ENCODE measurements at places on chromosomes 2 and 18.
A peak's percentile ranks its signal among the peaks of the same experiment; 100 is the strongest.

DNA sequence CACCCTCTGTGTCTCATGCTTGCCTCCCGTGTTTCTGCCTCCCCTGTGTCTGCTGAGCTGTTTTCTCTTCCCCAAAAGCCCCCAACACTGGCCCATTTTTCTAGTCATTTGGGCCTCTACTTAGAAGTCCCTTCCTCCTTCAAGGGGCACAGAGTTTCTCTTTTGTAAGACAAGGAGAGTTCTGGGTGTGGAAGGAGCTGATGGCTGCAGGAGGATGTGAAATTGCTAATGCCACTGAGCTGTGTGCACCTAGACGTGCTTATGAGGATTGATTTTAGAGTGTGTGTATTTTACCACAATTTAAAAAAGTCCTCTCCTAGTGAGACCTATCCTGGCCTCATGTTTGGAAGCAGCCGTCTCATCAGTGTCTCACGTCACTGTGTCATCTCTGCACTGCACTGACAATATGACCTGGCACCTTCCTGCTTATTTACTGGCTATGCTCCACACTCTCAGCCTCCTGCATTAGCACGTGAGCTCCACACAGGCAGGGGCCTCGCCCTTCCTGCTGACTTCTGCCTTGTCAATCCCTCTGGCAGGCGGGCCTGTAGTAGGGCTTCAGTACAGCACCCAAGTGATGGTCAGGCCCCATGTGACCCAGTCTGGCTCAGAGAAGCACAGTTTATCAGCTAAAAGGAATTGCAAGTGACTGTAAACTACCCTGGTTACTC, 8.0 kb upstream of the MBP start:
- DNase-seq = no peak

- no peak for DNase-seq
These were observed 1.4 kb downstream of the WNT6 start for GRCh38 chr2:218860950-218861381.

DNA sequence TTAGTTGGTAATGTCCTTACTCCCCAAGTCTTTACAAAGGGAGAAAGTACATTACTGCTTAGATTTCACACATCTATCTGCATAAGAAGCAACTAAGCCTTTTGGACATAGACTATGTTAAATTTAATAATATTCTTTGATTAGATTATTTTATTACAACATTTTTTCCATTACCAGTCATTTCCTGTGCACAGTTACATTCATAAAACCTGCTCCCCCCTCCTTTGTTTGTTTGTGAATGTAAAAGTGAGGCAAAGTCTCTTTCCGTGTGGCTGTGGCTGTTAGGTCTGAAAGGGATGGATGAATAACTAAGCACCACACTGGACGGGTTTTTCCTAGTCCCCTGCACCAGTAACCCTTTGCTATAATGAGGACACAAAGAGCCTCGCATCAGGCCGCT, 9.6 kb downstream of the PTGR3 start:
- no peak for DNase-seq

- no peak for DNase-seq
These were observed 91.8 kb downstream of the MTCL1 start for GRCh38 chr18:8797206-8797605.

DNA sequence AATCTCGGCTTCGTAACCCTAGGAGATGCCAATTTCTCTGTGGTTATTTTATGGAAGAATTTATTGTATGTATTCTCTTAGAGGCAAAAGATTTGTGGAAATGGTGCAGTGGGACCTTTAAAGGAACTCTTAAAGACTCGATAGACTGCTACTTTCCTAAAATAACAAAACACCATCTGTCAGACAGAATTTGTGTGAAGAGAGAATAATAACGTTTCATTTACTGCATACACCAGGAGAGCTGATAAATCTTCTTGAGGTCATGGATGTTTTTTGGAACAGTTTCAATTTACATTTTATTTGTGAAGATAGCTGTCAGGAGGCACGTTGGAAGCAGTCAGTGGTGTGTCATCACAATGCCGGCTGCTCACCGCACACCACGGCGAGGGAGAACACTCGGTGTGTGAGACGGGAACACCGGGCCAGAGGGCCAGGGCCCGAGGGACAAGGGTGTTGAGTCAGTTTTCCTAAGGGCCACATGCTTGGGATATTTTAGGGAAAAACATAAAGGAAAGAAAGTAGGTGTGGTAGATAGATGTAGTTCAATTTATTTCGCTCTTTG, 1681.0 kb upstream of the DDX18 start:
- no peak for DNase-seq

DNA sequence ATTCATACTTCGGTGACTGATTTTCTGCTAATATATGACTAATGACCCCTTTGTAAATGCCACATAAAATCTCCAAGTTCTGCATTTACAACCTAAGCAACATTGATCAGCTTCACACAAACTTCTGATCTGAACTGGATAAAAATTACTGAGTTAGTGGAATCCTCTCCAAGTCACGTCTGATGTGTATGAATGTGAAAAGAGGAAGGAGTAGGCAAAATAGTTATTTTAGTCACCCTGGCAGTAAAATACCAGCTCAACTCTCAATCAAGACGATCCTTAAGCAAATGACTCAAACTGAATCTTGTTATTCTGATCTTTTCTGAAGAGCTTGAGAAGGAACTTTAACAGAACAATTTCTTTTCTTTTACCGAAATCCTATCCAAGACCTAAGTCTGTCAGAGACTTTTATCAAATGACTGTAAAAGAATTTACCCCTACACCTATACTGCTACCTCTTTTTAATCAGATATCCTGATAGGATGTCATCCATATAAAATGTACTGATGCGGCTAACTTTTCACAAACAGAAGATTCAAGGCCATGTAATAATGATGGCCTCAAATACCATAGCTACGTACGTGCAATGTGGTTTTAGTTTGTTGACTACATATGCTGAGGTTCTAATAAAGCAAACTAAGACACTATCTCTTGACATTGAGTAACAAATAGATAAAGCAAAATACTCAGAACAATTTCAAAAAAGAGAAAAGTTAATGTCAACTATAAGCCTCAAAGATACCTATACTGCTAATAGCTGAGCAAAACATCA, 23.7 kb downstream of the CUL3 start:
- no peak for DNase-seq

DNA sequence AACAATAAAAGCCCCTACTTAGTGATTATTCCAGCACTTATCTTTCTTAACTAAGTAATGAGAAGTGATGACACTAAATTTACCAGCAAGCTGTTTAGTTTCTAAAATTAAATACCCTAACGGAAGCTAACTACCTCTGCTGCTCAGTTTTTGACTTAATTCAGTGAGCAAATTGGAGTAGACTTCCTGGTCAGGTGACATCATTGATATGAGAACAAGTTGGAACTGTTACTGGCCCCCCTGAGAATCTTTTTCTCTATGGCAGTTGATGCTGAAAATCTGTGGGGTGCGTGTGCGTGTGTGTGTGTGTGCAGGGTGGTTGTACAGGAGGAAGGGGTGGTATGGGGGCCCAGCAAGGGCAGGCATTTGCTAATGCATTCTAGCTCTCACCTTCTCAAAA, 35.5 kb upstream of the BMP10 start:
- DNase-seq = no peak

GRCh38 chr2:226063704-226064440, 664.4 kb downstream of the NYAP2 start:
- DNase-seq = no peak

GRCh38 chr2:129761569-129762021, 217.9 kb upstream of the RAB6C start:
- DNase-seq = no peak

GRCh38 chr2:66850376-66850775, 415.5 kb downstream of the MEIS1 start:
- no peak for DNase-seq

- DNase-seq = no peak
These were observed 6.1 kb upstream of the SOX11 start for GRCh38 chr2:5686068-5686467.

GRCh38 chr18:9103376-9103873, 926 bp downstream of the NDUFV2 start:
- no peak for DNase-seq

DNA sequence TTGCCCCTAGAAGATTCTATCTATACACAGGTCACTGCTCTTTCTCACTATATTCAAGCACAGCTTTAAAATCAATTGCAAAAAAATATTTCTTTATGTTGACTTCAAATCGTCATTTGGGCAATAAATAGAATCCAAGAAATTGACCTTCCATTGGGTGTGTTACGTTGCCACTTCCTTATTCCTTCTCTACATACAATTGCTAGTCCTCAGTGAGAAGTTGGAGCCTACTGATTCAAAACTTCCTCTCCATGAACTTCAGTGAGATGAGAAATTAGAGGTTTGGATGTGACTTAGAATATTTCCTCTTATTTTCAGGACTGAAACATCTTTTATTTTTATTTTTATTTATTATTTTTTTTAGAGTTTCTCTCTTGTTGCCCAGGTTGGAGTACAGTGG, 40.3 kb downstream of the PMAIP1 start:
- DNase-seq = no peak

GRCh38 chr2:121699421-121700333, 37.0 kb downstream of the NIFK start:
- DNase-seq = peak; percentile 74

GRCh38 chr2:37892436-37893114, 32.5 kb upstream of the RMDN2 start:
- DNase-seq = no peak

DNA sequence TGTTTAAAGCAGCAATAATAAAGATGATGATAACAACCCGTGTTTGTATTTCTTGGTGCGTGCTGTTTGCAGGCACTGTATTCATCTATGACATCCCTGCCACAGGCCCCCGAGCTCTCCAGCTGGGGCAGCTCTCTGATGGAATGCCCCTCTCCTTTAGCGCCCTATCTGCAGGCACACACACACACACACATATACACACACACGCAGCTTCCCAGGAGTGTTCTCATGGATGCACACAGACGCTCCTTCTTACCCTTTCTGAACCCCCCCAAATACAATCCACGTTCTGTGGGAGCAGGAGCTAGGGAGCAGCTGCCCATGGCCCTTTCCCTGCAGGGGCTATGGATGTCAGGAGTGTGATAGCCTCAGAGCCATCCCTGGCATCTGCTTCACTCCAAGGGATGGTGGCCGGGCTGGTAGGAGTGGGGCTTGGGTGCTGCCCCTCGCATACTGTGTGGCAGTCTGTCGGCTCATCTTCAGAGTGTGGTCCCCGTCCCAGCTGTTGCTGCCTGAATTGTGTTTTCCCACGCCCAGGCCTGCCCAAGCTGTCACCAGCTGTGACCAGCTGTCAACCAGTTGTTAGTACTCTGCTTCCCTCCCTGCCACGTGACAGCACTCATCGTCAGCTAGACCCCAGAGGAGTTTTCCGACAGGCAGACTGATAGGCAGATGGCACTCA, 50.8 kb upstream of the MYCN start:
- no peak for DNase-seq

GRCh38 chr2:68870215-68870614, 982 bp downstream of the BMP10 start:
- DNase-seq = no peak

DNA sequence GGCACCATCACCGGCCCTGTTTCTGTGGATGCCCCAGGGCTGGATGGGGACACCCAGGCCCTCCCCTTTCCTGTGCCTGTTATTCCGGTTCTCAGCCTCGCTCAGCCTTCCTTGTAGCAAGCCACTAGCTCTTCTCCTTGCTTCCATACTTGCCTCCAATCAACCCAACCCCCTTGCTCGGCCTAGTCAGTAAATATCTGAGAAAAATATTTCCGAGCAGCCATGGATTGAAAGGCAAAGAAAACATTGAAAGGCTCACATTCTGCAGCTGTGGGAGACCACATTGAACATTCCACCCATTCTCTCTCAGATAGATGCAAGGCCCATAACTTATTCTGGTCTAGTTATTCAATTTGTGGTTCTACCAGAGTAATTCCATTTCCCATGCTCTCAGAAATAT, 114.9 kb downstream of the SPP2 start:
- no peak for DNase-seq

DNA sequence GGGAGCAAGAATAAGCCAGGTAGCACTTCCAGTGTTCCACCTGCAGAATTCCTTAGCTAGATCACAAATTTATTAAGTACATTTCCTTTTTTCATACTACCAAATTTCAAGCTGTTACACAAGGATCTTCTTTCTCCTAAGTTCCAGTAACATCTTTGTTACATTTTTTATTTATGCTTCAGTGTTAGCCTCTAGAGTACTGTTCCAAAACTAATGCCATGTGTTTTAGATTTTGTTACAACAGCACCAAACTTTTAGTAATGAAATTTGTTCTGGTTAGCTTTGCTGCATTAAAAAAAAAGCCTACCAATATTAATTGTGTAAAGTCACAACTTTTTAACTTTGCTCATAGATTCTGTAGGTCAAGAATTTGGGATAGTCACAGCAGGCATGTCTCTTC, 161.1 kb downstream of the CAMKMT start:
- DNase-seq = no peak

Data from stimulated activated CD8-positive, alpha-beta memory T cell treated with anti-CD3 and anti-CD28 coated beads, Interleukin-4, amount 100 ng/mL, for 4 hours (primary cell).